LoVo (cell line): ENCODE measurements at places on chromosomes 2 and 18.

- no peak for DNase-seq
Measured at GRCh38 chr2:121334581-121335293, 49.7 kb upstream of the TFCP2L1 start.

GRCh38 chr2:3725458-3726250 lies 22.3 kb downstream of the DCDC2C start:
- no peak for DNase-seq

DNA sequence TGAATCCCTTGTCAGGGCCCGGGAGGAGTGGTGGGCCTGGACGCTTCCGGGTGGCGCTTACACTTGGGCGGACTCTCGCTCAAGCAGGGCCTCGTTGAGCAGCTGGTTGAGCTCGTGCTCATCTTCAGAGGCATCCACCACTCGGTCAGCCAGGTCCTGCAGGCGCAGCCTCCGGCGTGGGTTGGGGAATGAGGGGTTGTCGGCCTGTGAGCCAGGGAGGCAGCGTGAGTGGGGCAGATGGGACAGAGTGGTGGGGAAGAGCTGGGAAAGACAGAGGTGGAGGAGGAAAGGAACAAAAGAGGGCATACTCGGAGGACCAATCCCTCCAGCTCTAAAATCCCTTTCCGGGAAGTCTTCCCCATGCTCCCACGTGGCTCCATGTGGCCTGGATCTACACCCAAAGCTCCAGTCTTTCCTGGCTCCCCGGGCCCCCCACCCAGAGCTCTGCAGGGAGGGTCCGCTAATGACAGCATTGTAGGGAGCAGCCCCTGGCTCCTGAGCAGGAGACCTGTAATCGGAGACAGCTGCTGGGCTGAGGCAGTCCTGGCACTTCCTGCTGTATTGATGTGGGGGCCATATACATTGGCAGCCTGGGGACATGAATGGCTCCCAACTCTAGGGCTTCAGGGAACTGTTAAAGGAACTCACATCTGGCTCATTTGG lies 41.6 kb downstream of the CENPO start:
- no peak for DNase-seq

DNA sequence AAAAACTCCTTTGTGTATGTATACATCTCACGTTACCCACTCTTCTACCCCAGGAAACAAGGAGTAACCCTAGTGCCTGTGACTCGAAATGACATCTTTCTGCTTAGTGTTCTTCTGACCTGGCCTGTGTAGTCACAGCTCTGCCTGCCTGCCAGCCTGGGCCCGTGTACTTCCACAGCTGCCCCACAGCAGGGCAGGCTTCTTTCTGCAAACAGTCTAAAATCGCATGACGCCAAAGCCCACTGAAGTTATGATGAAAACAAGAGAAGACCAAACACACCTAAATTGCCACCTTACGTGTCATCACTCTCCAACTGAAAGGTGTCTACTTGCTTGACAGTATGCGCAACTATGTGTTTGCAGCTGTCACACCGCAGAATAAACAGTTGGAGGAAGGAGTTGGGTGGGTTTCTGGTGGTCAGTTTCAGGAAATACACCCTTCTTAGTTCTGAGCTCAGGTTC lies 1.5 kb downstream of the GAREM1 start:
- DNase-seq = peak; percentile 40

GRCh38 chr2:37555457-37555856 lies 116.0 kb downstream of the CDC42EP3 start:
- DNase-seq = no peak

- no peak for DNase-seq
Measured at GRCh38 chr2:85852152-85852840, 36.5 kb downstream of the ST3GAL5 start.

- DNase-seq = peak; percentile 58
Measured at GRCh38 chr2:218398437-218399390, 954 bp upstream of the CTDSP1 start.

- no peak for DNase-seq
Measured at GRCh38 chr18:33577685-33578517, at the start of gene ASXL3. Gene ASXL3 (plus strand): TSS chr18:33578219. CDS start chr18:33578632, 413 bp downstream.

- no peak for DNase-seq
Measured at GRCh38 chr2:124382067-124382618, 357.1 kb downstream of the CNTNAP5 start.

DNA sequence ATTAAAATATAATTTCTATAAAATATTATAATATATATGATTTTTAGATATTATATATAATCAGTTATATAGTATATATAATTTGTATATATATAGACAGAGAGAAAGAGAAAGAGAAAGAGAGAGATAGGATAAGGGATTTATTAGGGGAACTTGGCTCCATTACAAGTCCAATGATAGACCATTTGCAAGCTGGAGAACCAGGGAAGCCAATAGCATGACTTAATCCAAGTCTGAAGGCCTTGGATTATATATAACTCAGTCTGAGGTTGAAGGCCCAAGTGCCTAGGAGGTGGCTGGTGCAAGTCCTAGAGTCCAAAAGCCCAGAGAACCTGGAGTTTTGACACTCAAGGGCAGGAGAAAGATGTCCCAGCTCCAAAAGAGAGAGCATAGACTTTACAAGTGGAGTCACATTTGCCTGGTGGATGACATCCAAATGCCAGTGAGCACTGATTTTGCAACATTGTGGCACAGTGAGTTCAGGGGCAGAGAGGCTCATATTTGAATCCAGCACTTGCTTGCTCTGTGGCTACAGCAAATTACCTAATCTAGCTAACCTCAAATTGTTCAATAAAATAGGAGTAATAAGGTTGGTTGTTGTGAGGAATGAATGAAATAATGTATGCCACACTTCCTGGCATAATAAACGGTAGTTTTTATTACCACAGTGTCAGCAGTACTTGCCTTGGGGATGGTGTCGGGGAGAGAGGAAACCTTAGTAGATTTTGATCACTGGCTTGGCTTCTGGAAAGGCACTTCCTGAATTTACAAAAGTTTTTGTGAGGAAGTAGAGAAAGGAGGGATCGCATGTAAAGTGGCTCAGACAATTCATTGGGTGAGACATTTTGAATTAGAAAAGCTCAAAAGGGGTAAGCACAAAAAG lies 69.6 kb upstream of the CD28 start:
- no peak for DNase-seq

GRCh38 chr2:202786842-202787241 lies 84.7 kb downstream of the ICA1L start:
- DNase-seq = no peak

DNA sequence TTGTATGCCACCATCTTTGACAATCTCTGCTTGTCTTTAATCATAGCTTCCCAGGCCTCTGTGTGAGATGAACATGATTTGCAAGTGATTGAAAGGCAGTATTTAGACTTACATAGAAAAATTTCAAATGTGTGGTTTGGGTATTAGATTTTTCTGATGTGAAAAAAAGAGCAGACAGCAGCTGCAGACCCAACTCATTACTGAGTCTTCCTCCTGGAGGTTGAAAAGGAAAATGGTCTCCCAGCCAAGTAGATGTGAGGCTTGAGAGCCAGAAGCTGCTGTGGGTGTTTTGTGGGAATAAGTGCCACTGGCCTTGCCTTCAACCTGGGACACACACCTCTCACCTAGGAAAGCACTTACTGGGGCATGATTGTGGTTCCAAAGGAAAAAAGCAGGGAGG lies 92.5 kb downstream of the KCTD18 start:
- no peak for DNase-seq

DNA sequence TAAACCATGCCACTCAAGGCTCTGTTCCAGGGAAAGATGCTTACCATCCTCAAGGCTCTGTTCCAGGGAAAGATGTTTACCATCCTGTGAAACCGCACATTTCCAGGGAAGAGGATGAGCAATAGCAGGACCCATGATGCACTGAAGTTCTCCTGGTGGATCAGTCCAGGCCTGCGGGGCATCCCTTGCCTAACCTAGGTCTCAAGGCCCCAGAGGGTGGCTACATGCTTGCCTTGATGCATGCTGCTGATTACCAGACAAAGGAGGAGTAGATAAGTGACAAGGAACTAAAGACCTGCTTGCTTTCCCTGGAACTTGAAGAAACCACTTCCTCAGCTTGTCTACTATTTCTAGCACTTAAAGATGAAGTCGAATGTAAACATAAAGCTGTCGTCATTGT lies 111.0 kb upstream of the LINC00305 start:
- DNase-seq = no peak

DNA sequence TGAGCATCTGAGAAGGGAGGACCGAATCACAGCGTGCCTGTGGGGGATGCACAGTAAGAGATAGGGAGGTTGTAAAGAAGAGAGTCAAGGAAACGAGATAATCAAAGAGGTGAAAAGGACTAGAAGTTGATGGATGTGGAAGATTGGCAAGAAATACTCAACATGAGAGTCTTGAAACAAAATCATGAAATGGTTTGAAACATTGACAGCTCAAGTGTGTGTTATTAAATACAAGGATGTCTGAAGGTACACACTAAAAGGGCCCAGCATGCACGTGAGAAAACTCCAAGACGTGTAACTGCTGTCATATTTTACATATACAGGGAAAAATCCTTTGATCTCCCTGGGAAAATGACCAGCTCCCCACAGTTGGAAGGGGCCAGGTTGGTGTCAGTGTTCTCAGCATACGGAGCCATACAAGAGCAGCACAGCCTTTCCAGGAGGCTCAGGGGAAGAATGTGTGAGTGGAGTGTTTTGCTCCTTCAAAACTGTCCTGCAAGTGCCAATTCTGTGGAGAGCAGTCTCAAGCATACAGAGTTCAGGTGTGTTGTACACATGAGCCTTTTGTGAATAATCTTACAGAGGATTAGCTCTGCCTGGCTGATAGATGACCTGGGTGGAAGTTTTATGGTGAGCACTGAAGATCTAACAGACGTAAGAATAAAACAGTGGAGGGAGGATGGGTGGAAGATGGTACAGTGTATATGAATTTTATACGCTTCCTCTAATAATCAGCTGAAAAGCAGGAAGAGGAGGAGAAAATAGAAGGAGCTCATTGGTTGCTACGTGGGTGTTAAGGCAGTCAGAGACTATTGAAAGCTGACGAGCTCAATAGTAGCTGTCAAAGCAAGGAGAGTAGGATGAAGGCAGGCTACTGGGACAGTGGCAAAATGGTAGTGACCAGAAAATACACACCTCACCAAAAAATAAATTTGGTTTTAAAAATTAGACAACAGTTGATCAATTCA lies 126.8 kb downstream of the ATP9B start:
- DNase-seq = no peak

DNA sequence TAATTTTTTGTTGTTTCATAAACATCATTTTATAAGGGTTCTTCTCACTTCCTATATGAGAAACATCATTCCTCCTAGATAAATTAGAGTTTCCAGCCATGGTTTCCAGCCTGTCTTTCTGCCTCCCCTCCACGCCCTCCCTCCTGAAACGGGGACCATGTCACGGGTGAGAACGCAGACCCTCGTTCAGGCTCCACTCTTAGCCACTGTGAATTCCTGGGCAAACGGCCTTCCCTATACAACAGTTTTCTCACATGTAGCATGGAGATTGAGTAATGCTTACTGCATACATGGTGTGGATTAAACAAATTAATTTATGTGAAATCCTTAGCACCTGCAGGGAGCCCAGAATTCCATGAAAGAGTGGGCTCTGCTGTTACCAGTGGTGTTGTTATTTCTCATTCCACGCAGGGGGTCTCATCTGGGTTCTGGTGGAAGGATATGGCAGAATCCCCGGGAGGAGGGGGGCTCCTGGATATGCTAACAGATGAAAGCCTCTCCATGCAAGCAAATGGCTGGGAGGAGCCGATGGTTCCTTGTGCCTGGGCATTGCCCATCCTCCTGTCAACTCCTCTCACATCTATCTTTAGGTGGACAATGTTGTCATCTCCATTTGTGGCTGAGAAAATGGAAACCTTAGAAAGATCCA lies 54.0 kb upstream of the TWIST2 start:
- no peak for DNase-seq

DNA sequence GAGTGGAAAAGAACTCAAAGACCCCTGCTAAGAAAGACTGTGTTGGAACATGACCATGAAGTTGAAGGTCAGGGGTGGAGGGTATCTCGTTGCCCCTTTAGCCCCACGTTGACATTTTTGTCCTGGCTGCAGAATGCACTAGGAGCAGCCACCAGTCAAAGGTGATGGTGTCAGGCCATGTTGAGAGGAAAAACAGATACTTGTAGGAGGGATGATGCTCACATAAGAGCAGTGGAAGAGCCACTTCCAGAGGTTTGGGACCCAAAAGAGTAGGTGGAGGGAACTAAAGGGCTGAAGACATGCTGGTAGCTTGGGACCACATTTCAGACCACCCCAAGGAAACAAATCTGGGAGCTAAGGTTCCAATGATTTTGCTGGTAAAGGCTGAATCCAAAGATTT lies 159.0 kb downstream of the MYO3B start:
- no peak for DNase-seq

DNA sequence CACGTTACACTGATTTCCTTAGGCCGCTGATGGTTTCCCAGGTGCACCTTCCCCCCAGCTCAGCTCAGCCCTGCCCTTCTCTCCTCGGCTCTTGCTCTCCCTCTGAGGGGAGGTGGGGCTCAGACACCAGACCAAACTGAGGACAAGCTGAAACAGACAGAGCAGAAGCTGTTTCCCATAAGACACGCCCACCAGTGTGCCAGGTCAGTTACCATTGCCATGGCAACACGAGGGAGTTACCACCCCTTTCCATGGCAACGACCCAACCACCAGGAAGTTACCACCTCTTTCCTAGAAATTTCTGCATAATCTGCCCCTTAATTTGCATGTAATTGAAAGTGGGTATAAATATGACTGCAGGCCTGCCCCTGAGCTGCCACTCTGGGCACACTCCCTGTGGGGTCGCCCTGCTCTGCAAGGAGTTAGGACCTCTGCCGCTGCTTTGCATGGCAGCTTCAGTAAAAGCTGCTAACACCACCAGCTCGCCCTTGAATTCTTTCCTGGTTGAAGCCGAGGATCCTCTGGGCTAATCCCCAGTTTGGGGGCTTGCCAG lies 120.9 kb upstream of the SMIM21 start:
- no peak for DNase-seq

DNA sequence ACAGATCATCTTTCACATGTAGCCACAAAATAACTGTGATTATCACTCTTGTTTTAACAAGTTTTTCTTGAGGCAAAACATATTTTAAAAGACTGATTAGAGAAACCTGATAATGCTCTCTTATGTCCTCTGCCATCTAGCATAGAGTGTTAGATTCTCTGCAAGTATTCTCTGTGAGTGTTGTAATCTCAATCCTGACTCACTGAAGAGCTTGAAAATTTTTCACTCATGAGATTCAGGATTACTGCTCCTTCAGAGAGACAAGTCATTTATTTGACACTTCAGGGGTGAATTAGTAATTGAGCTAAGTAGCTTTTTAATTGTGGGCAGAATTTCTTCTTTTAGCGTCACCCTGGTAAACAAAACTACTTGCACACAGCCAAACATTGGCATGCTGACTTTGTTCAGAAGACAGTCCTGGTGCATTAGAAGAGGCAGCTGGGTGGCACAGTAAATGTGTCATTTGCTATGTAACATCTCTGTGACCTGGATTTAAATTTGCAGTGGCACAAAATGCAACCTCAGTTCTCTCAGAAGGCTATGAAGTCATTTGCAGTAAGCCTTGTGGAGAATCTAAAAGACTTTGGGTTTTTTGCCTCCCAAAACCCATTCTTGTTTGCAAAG lies 172.9 kb downstream of the LRP1B start:
- no peak for DNase-seq

GRCh38 chr2:188326669-188327301 lies 35.1 kb downstream of the GULP1 start:
- DNase-seq = no peak

- peak; percentile 71 for DNase-seq
Measured at GRCh38 chr2:85019121-85019520, 48.2 kb downstream of the KCMF1 start.

- DNase-seq = no peak
Measured at GRCh38 chr2:134206573-134206972, 47.3 kb upstream of the MGAT5 start.
